ENCODE measurements at places on chromosomes 6 and 20. TPM values are rescaled to one million over a fixed set of nuclear protein-coding genes. Genes with fewer than 3 reads are reported as not detected.

DNA sequence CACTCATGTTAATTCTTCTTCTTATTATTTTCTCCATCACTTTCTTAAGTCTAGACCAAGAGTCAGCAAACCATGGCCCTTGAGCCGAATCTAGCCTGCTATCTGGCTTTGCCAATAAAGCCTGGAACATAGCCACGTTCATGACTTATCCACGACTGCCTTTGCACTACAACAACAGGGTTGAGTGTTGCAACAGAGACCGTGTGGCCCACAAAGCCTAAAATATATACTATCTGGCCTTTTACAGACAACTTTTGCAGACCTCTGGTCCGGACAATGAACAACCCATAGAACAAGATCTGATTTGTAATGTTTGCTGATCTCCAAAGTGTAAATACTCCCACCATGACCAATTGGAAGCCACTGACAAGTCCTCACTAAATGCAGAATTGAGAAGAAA, 140.5 kb upstream of the CDYL start:
- H3K27me3 ChIP-seq = no peaks in the 10 kb centered on the region
- no peak overlapping the region for H3K27ac ChIP-seq
- no peak overlapping the region for H3K4me3 ChIP-seq
- no peaks in the 10 kb centered on the region for H3K36me3 ChIP-seq

GRCh38 chr6:169078399-169079145, 175.1 kb downstream of the THBS2 start:
- H3K27me3 ChIP-seq = no peaks in the 10 kb centered on the region
- no peak overlapping the region for H3K4me3 ChIP-seq
- no peaks in the 10 kb centered on the region for H3K36me3 ChIP-seq
- H3K27ac ChIP-seq = no peak overlapping the region
- H3K4me1 ChIP-seq = no peaks in the 10 kb centered on the region

- no peak overlapping the region for H3K27ac ChIP-seq
- no peak for DNase-seq
- no peak overlapping the region for H3K4me3 ChIP-seq
- no peaks in the 10 kb centered on the region for H3K36me3 ChIP-seq
- H3K4me1 ChIP-seq = no peaks in the 10 kb centered on the region
These were observed 15.8 kb downstream of the MAN1A1 start for GRCh38 chr6:119333707-119334295.

DNA sequence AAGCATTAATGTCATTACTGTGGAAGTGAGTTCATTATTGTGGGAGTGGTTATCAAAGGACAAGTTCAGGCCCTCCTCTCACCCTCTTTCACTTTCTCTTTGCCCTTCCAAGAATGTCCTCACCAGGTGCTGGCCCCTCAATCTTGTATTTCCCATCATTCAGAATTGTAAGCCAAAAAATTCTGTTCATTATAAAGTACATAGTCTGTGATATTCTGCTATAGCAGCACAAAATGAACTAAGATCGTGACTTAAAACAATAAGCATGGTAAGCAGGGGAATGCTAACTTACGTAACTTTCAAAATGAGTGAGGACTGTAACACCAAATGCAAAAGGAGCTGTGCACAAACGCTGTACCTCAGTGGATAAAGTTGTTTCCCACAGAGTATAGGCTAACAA, 515.7 kb upstream of the BTBD3 start:
- no peaks in the 10 kb centered on the region for H3K36me3 ChIP-seq
- H3K27me3 ChIP-seq = no peaks in the 10 kb centered on the region
- no peak overlapping the region for H3K4me3 ChIP-seq
- H3K4me1 ChIP-seq = no peaks in the 10 kb centered on the region
- DNase-seq = no peak

DNA sequence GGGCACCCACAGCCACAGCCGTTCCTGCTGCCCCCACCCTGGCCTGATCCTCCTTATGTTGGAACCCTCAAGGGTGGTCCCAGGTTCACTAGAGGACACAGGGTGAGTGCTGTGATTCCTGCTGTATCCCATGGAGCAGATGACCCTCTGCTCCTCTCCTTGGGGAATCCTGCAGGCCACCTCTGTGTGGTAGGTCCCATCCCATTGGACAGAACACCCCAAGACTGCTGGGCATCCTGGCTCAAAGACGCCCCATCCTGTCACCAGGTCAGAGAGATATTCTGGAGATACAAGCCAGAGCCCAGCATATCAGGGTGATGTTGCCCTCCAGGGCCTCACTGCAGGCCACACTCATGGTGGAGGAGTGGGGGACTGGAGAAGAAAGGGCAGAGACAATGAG, 28.4 kb downstream of the HLA-A start:
- no peak overlapping the region for H3K4me3 ChIP-seq
- no peak overlapping the region for H3K27ac ChIP-seq

GRCh38 chr20:21508230-21509078, 5.4 kb downstream of the NKX2-2 start:
- peaks cover 21% of the 10 kb centered on the region for H3K4me1 ChIP-seq
- no peaks in the 10 kb centered on the region for H3K36me3 ChIP-seq
- H3K27me3 ChIP-seq = peaks cover 100% of the 10 kb centered on the region
- no peak overlapping the region for H3K27ac ChIP-seq
- peak overlapping the region; percentile 18 for H3K4me3 ChIP-seq

DNA sequence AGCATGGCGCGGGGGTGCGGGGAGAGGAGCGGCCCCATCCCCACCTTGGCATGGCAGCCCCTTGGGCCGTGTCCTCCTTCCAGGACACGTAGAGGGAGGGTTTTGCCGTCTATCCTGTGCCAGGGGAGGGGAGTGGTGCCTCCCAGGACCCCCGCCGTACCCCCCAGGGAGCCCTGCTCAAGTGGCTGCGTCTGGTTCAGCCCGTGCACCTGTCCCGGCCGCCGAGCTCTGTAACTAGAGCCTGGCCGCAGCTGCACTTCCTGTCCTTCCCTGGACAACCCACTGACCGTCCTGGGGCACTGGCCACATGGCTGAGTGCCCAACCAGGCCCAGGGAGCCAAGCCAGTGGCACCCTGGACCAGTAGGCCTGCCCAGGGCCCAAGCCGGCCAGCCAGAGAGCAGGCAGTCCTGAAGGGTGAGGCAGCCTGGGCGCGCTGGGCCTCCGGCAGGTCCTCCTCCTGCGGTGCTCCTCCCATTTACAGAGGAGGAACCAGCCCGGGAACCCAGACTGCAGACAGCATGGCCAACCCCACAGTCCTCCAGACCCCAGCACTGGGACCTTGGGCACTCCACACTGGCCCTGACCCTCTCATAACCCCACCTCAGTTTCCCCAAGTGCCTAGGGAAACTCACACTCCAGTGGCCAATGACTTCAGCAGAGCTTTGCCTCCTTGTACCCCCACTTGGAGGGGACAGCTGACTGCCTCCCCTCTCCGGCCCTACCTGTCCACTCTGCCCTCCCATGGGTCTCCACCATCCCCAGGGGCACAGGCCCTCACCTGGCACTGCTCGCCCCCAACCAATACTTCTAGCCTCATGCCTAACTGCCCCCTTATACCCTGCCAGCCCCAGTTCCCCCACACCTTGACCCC, 8.7 kb downstream of the LAMA5 start:
- H3K36me3 ChIP-seq = no peaks in the 10 kb centered on the region
- H3K27me3 ChIP-seq = no peaks in the 10 kb centered on the region
- H3K4me1 ChIP-seq = peaks cover 63% of the 10 kb centered on the region
- DNase-seq = no peak
- peak overlapping the region; percentile 20 for H3K27ac ChIP-seq

GRCh38 chr6:72464246-72464645, 157.6 kb upstream of the KCNQ5 start:
- no peak for DNase-seq
- H3K4me3 ChIP-seq = no peak overlapping the region
- no peaks in the 10 kb centered on the region for H3K4me1 ChIP-seq
- H3K27me3 ChIP-seq = no peaks in the 10 kb centered on the region

DNA sequence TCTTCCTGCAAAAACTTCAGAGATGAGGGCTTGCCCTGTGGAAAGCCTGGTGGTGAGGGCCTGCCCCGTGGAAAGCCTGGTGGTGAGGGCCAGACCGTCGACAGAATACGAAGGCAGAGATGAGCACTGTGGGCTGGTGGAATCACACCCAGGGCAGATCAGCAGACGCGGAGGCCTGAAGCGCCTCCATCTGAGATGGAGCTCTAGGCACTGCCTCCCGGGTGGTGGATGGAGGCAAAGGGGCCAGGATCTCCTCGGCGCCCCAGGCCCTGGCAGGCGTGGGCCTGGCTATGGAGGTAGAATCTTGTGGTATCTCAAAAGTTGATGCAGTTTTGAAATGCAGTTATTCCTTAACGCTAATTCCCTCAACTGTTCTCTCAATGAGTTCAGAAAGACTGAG, 104.8 kb downstream of the PSMB1 start:
- no peaks in the 10 kb centered on the region for H3K36me3 ChIP-seq
- no peak overlapping the region for H3K4me3 ChIP-seq
- DNase-seq = no peak

DNA sequence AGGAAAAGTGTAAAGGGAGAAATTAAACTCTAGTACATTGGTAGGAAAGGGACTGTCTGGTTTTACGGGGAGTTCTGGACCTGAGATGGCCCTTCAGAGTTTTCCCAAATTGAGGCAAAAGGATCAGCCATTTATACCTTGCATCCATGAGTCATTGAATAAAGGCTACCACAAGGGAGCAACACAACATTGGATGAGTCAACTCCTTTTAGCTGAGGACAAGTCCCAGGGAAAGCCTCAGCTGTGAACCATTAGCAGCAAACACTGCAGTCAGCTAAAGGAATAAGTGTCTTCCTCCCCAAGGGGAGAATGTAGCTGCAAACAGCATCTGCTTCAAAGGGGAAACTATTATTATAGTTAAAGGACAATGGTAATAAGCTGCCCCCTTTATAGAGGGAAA, 468.7 kb upstream of the ID4 start:
- H3K27ac ChIP-seq = no peak overlapping the region
- peaks cover 20% of the 10 kb centered on the region for H3K4me1 ChIP-seq
- H3K27me3 ChIP-seq = no peaks in the 10 kb centered on the region
- H3K4me3 ChIP-seq = no peak overlapping the region
- DNase-seq = peak; percentile 2

- no peaks in the 10 kb centered on the region for H3K27me3 ChIP-seq
- no peaks in the 10 kb centered on the region for H3K36me3 ChIP-seq
- no peaks in the 10 kb centered on the region for H3K4me1 ChIP-seq
- no peak overlapping the region for H3K4me3 ChIP-seq
These were observed 57.1 kb upstream of the MLN start for GRCh38 chr6:33860706-33861474.

- H3K4me3 ChIP-seq = no peak overlapping the region
- no peak overlapping the region for H3K27ac ChIP-seq
- no peaks in the 10 kb centered on the region for H3K27me3 ChIP-seq
- H3K36me3 ChIP-seq = no peaks in the 10 kb centered on the region
- H3K4me1 ChIP-seq = peaks cover 11% of the 10 kb centered on the region
These were observed 3.5 kb upstream of the PANK2 start for GRCh38 chr20:3885715-3886114.

DNA sequence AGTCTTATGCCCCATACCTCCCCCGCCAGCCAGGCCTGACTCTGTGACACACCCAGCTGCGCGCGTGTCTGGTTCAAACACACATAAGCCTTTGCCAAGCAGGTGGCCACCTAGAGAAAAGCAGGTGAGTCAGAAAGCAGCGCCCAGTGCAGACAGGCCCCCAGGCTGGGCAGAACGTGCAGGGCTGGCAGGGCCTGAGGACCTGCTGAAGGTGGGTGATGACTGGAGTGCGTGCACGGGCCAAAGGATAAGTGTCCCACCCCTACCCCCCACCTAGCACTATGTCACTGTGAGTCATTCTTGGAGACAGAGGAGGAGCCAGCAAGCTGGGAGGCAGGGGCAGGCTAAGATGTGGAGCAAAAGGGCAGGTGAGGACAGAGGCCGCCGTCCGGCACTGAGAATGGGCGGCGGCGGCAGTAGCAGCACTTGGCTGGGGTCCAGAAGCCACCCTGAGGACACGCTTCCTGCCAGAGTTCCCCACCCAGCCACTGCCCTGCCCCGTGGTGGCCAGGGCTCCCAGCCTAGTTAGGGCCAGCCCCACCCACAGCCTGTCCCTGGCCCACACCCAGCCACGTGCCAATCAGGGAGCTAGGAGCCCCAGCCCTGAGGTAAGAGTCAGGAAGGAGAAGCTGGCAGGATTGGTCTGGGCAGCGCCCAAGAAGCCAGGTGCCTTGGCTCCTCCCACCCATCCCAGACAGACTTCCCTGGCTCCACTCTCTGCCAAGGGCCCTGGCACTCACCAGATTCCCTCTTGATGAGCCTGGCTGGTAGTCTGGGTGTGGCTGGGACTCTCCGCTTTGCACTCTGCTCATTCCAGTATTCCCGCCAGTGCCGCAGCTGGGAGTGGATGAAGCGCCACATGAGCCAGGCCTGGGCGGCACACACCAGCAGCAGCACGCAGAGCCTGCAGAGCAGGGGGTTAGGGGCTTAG, 72.7 kb downstream of the TRAM2 start:
- H3K27ac ChIP-seq = no peak overlapping the region
- H3K4me3 ChIP-seq = no peak overlapping the region
- no peaks in the 10 kb centered on the region for H3K27me3 ChIP-seq

GRCh38 chr20:40538131-40538530, 150.9 kb downstream of the MAFB start:
- no peaks in the 10 kb centered on the region for H3K4me1 ChIP-seq
- H3K4me3 ChIP-seq = no peak overlapping the region
- DNase-seq = no peak
- H3K27ac ChIP-seq = no peak overlapping the region
- H3K36me3 ChIP-seq = no peaks in the 10 kb centered on the region
- H3K27me3 ChIP-seq = no peaks in the 10 kb centered on the region

DNA sequence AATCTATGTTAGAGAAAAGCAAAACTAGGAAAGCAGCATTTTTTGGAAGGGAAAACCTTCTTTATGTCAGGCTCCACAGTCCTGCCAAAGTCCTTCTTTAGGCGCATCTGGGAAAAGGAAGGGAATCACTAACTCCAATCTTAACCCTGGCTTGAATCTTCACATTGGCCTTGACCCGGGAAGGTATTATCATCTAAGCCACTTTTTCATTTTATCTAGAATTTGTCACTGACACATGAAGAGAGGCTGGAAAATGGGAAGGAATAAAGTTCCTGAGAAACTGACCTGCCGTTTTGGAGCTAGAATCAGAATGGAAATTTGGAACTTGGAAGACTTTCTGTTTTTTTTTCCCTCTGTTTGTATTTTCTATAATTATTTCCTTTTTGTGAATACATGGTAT, 53.4 kb upstream of the UTRN start:
- no peaks in the 10 kb centered on the region for H3K27me3 ChIP-seq
- H3K4me3 ChIP-seq = no peak overlapping the region
- no peak overlapping the region for H3K27ac ChIP-seq
- no peaks in the 10 kb centered on the region for H3K4me1 ChIP-seq

DNA sequence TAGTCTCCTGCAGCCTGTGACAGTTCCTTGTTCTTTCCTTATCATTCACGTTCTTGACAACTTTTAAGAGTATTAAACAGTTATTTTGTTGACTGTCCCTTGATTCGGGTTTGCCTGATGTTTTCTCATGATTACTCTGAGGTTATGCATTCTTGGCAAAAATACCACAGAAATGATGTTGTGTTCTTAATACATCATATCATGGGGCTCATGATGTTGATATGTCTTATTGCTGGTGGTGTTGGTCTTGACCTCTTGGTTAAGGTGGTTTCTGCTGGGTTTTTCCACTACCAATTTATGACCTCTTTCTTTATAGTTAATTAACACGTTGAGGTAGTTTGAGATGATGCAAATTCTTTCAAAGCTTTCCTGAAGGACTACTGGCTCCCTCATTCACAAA, 59.1 kb downstream of the ZHX3 start:
- H3K4me1 ChIP-seq = peaks cover 10% of the 10 kb centered on the region
- H3K4me3 ChIP-seq = no peak overlapping the region
- H3K27me3 ChIP-seq = no peaks in the 10 kb centered on the region
- no peak for DNase-seq

GRCh38 chr20:34943808-34944567, 11.6 kb downstream of the GSS start:
- H3K27ac ChIP-seq = no peak overlapping the region
- no peaks in the 10 kb centered on the region for H3K4me1 ChIP-seq
- no peaks in the 10 kb centered on the region for H3K27me3 ChIP-seq
- H3K4me3 ChIP-seq = no peak overlapping the region
- DNase-seq = no peak

Gene ADGRF5
- total RNA-seq = not detected

Gene NKX2-2
- total RNA-seq = not detected

Gene TGM3
- 0.31 TPM for total RNA-seq

Gene STX11
- 0.06 TPM for total RNA-seq

Gene SRMS
- total RNA-seq = not detected

Measured in neural progenitor cell (in vitro differentiated cells).